ENCODE measurements at places on chromosomes 16 and 17.

DNA sequence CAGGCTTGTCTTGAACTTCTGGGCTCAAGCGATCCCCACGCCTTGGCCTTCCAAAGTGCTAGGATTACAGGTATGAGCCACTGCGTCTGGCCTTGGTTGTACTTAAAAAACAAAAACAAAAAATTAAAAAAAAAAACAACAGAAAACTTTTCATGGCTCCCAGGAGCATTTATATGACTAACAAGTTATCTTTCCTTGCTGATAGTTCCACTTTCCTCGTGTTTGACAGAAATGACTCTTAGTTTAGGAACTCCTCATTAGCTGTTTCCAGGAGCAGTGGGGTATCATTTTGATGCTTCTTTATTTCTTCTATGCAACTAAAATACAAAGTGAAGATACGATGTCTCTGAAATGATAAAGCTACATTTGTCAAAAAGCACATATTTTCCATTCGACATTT lies 165.4 kb downstream of the PRKCA start:
- DNase-seq = no peak

- DNase-seq = no peak
These were observed 20.9 kb upstream of the NSRP1 start for GRCh38 chr17:30095507-30096244.

DNA sequence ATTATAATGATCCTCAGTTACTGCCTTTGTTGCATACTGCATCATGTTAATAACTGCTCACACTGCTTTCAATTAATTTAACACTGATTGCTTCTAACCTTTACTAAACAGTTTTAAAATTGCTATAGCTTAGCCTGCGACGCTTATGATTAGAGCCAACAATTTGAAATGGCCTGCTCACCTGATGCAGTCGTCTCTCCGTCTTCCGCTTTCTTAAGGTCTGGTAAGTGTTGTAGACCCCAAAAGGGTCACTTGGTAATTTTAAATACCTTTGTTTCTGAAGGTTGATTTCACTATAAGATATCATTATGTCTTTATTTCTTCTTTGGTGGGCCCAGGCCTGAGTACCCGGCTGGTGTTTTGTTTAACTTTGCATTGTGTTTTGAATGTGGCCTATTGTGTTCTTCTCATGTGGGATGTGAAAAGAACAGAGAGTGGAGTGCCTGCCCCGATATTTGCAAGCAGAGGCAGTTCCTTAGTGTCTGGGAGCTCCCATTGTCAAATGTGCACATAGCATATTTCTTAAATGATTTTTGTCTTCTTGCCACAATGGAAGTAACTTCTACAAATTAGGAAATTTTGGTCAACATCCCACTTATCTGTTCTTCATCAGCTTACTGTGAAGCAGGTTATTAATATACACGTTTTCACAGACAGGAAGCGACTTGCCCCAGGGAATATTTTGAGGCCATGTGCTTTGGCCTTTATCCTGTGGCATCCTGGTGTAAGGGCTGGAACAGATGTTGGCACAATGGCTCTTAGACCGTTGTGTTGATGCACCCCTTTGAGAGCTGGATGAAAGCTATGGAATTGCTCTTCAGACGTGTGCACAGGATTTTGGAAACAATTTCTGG lies 2.9 kb downstream of the PHKB start:
- DNase-seq = no peak

- no peak for DNase-seq
These were observed 44.5 kb downstream of the XPO6 start for GRCh38 chr16:28167221-28167620.

DNA sequence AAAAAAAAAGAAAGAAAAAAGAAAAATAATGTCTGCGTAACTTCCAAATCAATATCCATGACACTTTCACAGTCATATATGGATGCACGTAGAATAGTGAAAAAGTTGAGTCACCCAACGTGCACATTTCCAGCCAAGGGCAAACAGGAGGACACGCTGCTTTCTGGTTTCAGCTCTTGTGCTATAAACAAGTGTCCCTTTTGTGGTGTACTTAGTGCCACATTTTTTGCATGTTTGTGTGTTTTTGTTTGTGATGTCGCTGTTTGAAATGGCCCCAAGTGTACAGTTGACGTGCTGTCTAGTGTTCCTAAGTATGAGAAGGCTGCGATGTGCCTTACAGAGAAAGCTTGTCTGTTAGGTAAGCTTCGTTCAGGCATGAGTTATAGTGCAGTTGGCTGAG lies 2.9 kb downstream of the CHD9 start:
- DNase-seq = no peak

DNA sequence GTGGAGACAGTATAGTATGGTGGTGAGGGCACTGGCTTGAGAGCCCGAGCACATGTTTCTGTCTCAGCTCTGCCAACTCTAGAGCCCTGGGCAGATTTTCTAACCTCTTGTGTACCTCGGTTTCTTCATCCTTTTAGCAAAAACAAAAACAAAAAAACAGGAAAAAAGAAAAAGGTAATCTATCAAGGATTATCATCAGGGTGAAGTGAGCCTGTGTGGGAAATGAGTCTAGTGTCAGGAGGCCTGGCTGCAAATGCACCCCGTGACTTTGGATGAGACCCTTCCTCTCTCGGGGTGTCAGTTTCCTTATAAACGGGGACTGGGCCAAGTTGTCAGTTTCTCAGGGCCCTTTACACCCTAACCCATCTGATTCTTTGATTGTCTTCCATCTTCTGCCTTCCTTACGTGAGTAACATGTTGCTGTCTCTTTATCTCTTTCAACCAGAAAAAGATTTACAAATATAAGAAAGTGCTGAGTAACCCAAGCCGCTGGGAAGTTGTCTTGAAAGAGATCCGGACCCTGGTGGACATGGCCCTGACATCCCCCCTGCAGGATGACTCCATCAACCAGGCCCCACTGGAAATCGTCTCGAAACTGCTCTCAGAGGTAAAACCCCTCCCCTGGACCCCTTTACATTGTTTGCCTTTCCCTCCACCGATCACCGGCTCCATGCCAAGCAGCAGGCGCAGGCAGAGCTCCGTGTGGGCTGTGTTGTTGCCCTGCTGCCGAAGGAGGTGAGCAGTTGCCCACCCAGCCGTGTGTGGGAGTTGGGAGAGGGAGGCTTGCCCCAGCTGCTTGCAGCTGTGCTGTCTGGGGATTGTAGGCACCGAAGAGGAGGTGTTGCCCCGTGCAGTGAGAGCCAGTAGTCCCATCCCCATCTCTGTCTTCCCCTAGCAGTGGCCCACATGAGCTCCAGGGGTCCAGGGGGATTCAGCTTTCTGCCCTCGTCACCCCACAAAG lies 127.1 kb upstream of the PLCG2 start:
- DNase-seq = no peak

- no peak for DNase-seq
These were observed 3.6 kb upstream of the ITGAX start for GRCh38 chr16:31351246-31351941.

DNA sequence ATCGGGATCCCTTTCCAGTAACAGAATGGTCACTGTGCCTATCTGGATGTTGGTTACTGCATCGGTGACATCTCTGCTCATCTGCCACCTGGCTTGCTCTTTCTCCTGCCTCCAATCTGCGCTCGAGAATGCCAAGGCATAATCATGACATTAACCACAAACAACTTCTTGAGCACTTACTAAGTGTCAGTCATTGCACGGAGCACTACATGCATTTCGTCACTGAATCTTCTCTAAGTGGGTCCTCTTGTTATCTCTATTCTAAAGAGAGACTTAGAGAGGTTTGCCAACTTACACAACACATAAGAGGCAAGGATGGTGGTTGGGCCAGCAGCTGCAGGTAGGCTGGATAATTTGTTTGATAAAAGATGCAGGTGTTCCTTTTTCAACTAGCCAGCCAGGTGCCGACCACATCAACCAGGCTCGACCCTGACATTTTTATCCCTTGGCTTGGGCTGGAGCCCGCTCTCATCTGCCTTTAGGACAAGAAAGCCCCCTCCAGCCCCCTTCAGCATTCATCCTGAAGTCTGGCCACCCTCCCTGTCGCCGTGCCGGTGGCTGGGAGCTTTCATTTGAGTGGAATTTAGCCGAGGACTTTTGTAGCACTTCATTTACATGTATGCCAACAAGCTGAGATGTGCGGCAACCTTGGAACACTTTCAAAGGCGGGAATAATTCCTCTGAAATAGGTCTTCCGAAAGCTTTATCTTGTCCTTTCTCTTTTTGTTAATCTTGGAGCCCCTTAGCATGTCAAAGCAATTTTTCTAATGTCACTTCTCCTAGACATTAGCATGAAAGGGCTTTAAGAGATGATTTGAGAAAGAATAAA lies 89.3 kb upstream of the NKD1 start:
- no peak for DNase-seq

- no peak for DNase-seq
These were observed 55.2 kb downstream of the RAI1 start for GRCh38 chr17:17736205-17737183.

- DNase-seq = no peak
These were observed 36.8 kb downstream of the TMEM132E start for GRCh38 chr17:34616148-34616547.

DNA sequence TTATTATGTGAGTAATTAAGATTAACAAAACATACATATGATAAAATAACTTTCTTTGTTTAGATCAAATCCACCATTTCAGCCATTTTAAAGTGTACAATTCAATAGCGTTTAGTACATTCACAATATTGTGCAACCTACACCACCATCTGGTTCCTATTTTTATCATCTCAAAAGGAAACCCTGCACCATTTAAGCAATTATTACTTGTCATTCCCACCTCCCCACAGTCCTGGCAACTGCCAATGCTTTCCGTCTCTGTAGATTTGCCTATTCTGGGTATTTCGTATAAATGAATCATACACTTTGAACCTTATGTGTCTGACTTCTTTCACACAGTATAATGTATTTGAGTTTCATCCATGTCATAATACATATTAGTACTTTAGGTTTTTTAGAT lies 162.5 kb upstream of the CNTNAP4 start:
- peak; percentile 57 for DNase-seq

- DNase-seq = peak; percentile 13
These were observed 2.2 kb upstream of the PHLPP2 start for GRCh38 chr16:71726476-71727315.

DNA sequence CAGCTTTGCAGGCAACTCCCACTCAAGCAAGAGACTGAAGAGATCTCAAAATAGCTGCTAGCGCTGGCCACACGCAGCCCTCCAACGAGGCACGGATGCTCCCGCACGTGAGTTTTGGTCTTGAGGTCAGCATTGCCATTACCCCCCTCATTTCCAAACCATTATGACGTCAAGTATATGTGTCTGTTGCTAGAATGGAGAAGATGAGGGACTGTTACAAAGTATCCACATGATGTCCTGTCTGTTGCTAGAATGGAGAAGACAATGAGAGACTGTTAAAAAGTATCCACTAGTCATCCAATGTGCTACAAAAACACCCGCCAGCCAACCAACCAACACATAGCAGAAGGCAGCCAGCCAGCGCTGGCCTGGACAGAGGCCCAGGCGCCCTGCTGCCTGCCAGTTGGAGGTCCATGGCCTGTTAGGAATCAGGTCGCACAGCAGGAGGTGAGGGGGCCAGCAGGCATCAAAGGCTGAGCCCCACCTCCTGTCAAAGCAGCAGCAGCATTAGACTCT lies 24.8 kb downstream of the KLHDC4 start:
- DNase-seq = no peak

DNA sequence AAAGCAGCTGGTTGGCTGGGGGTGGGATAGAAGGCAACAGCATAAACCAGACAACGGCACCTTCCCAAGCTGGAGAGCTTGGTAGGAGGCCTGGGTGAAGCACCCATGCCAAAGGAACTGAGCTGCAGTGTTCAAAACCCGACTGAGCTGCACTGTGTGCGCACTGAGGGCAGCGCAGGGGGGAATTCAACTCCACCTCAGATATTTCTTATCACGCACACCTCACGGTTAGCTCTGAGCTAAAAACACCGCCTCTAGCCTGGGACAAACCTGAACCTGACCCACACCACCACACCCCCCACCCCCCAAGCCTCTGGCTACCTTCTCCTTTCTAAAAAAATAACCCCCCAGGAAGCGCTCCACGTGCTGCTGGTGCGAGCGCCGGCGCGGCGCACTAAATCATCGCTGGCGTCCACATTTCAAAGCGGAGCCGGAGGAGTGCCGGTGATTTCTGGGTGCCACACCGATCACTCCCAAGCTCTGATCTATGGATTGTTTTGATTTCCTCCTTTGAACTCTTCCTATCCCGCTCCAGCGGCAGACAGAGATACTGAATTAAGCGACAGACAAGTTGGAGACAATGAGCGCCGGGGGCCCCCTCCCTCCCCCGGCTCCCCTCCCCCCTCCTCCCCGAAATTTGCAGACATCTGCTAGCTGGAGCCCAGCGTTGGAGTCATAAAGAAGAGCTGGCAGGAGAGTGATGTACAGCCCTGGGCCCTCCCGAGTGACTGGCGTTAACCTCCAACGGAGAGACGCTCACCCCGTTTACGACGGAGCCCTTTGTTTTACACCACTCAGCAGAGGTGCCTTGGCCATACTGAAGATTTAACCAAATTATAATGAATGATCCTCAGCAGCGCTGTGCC lies 85.0 kb downstream of the NOG start:
- DNase-seq = no peak

DNA sequence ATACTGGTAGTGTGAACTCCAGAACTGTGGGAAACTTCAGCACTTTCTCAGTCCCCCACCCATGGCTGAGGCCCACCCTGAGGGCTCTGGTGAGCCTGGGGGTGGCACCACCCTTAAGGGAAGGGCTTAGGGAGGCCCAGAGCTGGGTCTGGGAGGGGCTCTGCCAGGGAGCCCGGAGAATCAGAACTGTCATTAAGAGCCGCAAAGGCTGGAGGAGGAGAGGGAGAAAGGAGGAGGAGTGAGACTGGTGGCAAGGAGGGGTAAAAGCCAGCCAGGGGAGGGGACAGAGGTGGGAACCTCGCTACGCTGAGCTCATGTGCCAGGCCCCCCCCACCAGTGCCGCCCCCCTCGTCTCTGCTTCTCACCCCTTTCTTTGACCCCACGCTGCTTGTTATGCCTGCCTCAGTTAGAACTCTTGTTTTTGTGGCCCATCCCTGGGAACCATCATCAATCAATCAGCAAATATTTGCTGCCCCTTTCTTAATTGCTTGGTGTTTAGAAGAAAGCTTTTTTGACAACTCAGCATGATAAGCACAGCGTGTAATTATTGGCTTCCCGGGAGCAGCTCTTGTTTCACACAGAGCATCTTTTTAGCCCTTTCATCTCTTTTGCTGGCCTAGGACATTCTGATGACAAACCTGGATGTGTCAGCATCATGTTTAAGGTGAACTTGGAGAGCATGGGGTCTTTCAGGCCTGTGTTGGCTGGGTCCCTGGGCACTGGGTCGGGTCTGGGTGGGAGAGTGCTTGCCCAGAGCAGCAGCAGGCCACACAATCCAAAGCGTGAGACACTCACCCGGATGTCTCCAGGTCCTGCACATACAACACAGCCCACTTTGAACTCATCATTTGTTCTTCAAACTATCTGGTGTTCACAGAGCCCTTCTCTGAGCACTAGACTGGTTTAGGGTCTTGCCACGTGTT lies 77.7 kb downstream of the NETO2 start:
- DNase-seq = no peak

- peak; percentile 82 for DNase-seq
These were observed 27.1 kb downstream of the USP10 start for GRCh38 chr16:84726669-84727467.

GRCh38 chr16:88088161-88088581 lies 136.9 kb downstream of the BANP start:
- no peak for DNase-seq

Measured in GF-D8 (cell line).